ENCODE measurements at places on chromosomes 16 and 17.

GRCh38 chr16:1678500-1679098, 520 bp downstream of the JPT2 start:
- DNase-seq, result no peak

- no peak for DNase-seq
Measured at GRCh38 chr16:12904329-12904671, 2.9 kb downstream of the SHISA9 start.

- no peak for DNase-seq
Measured at GRCh38 chr16:88924834-88925539, 52.0 kb downstream of the CBFA2T3 start.

GRCh38 chr16:85910854-85911247, 11.9 kb downstream of the IRF8 start:
- DNase-seq, result no peak

DNA sequence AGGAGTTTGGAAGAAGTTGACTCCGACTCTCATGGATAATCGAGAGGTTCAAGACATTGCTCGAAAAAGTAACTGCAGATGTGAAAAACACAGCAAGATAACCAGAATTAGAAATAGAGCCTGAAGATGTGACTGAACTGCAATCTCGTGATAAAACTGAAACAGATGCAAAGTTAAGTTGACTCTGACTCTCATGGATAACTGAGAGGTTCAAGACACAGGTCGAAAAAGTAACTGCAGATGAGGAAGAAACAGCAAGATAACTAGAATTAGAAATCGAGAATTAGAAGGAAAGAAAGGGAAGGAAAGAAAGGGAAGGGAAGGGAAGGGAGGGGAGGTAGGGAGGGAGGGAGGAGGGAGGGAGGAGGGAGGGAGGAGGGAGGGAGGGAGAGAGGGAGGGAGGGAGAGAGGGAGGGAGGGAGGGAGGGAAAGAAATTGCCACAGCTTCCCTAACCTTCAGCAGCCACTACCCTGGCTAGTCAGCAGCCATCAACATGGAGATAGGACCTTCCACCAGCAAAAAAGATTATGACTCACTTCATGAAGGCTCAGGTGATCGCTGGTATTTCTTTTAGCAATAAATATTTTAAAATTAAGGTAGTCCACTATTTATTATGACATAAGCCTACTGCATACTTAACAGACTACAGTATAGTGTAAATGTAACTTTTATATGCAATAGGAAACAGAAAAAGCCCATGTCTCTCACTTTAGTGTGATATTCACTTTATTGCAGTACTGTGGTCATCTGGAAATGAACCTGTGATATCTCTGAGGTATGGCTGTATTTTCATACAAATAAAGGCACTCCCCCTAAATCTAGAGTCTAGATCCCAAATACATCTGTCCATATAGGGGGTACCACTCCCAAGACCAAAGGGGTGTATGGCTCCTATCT, 68.3 kb downstream of the KANSL1 start:
- DNase-seq, result no peak

- no peak for DNase-seq
Measured at GRCh38 chr17:77437017-77437416, 296.2 kb downstream of the SEC14L1 start.

DNA sequence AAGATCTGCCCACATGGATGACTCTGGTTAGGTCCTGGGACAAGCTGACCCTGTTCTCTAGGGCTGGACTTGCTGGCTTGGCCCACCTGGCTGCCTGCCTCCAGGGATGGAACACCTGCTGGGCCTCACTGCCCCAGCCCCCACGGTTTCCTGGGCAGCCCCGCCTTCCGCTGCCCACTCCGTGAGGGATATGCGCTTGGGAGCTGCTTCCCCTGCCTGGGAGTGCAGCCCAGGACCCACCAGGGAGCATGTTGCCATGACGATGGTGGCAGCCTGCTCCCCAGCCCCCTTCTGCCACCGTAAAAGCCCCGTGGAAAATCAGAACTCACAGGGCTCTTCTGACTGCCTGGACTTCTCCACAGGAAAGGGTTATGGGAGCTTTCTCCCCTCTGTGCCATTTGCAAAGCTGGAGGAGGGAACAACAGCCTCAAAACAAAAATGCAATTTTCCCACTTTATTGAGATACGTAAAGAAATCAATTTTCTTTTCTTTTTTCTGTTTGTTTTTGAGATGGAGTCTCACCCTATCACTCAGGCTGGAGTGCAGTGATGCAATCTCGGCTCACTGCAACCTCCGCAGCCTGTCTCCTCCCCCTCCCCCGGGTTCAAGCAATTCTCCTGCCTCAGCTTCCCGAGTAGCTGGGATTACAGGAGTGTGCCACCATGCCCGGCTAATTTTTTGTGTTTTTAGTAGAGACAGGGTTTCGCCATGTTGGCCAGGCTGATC, 18.0 kb upstream of the GAS7 start:
- no peak for DNase-seq

GRCh38 chr16:4114257-4115208, 1.7 kb downstream of the ADCY9 start:
- no peak for DNase-seq

- no peak for DNase-seq
Measured at GRCh38 chr16:80515374-80515773, 25.4 kb upstream of the DYNLRB2 start.

- DNase-seq, result no peak
Measured at GRCh38 chr16:83946154-83946780, 6.8 kb upstream of the OSGIN1 start.

DNA sequence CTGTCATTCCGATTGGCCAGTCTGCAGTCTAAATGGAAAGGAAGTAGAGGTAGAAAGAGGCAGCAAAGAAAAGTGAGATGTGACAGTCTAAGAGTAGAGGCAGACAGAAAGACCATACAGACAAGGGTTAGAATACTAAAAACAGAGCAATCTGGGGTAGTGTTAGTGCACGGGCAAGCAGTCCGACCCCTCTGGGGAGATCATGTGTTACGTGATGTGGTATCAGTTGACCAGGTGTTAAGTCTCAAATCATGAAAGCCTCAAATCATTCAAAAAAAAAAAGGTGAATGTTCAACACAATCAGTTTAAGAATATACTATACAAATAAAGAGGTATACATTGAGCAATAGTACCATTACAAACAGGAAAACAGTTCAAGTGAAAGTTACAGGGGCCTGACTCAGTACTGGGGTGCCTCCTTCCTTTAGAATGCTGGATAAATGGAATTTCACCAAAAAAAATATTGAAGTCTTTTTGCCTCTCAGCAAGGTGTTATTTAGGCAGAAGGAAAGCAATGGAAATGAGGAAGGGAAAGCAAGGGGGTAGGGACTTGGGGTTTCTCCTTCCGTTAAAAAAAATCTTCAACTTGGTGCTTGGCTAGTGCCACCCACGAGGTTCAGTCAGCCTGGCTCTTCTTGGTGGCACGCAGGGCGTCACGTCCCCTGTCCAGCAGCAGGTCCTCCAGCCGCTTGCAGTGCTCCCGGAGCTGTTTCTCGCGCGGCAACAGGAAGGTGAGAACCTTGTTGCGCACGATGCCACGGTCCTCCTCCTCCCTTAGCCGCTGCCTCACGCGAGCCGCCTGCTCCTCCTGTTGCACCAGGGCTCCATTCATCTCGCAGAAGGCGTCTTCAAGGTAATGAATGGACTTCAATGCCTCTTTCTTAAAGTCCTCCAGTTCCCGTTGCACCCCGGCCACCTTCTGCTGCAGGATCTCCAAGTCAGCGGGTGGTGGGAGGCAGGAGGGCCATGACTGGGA, 616 bp downstream of the CCDC182 start:
- no peak for DNase-seq

DNA sequence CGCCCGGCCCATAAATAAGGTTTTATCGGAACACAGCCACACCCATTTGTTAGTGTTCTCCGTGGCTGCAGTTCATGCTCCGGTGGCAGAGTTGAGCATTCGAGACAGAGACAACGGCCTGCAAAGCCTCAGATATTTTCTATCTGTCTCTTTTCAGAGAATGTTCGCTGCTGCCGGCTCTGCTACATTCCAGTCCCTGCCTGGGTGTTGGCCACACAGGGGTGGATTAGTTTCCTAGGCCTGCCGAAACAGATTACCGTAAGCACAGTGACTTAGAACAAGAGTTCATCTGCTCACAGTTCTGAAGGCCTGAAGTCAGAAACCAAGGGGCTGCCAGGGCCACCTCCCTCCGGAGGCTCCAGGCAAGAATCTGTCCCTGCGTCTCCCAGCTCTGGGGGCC, 19.1 kb upstream of the GSG1L start:
- no peak for DNase-seq

GRCh38 chr17:13544292-13544691, 57.4 kb downstream of the HS3ST3A1 start:
- no peak for DNase-seq

DNA sequence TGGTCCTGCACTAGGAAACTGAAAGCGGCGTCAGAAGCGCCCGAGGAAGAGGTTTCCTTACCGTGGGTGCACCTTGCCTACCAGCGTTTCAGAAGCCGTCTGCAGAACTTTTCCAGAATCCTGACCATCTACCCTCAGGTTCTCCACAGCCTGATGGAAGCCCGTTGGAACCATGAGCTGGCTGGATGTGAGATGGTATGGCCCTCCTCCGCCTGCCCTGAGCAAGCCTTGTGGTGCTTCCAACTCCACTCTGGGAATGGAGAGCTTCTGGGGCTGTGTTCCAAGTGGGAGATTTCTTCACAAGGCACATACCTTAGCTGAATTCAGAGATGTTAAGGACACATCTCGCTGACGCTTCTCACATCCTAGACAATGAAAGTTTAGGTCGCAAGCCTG, 51.8 kb upstream of the ENDOV start:
- no peak for DNase-seq

DNA sequence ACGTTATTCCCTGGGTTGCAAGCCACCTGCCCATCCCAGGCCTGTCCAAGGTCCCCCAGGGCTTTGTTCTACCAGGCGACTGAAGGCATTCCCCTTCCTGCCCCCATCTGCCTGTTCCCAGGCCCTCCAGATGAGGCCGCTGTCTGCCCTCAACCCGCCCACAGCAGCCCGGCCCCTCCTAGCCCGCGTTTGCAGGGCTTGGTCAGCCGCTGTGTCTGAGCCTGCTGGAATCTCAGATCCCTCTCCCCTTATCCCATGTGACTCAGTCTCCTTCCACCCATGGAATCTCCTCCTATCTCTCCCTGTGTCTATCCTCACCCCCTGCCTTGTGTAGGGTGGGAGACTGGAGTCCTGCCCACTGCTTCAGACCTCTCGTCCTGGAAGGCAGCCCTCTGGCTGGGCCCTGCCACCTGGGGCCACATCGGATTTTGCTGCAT, 186.0 kb upstream of the TNRC6C start:
- peak; percentile 38 for DNase-seq

DNA sequence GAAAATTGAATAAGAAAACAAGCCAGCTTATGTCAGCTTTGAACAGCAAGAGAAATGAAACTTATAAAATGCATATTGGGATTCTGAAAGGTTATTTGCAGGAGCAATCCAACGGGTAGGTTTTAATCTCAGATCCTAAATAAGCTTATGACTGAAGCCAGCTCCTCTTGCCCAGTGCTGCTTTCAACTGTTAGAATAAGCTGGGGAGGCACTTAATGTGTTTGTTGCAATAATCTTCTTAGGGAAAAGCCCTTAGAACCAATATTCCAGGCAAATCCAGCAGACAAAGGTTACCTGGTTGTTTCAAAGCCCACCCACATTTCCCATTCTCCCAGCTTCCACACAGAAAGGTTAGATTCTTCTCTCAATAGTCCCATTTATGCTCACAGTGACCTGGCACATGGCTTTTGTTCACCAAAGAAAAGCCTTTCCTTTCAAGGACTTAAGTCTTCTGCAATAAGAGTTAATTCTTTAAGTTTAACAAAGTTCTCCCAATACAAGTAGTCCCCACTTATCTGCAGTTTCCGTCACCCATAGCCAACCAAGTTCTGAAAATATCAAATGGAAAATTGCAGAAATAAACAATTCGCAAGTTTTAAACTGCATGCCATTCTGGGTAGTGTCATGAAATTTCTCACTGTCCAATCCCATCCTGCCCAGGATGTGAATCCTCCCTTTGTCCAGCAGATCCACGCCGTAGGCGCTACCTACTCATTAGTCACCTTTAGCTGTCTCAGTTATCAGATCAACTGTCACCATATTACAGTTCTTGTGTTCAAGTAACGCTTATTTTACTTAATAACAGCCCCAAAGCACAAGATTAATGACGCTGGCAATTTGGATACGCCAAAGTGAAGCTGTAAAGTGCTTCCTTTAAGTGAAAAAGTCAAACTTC, 5.9 kb downstream of the TEX2 start:
- DNase-seq, result no peak

DNA sequence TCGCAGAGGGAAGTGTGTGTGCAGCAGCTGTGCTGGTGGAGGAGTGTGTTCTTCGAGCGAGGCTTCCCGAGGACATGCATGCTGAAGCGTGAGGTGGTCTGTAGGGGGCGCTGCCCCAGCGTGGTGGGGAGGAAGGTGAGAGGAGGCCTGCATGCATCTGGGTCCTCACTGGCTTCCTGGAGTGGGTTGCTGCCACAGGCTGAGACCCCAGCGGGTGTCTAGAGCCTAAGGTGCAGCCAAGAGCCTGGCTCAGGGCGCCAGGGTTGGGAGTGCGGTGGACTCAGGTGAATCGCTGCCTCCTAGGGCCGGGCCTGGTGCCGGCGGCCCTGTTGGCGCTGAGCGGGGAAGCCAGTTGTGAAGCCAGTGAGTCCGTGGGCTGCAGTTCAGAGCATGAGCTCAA, 7.5 kb upstream of the HSD3B7 start:
- DNase-seq, result no peak

GRCh38 chr16:79816081-79816497, 215.6 kb upstream of the MAF start:
- no peak for DNase-seq

- DNase-seq, result no peak
Measured at GRCh38 chr16:8727857-8728618, 53.6 kb downstream of the ABAT start.

GRCh38 chr17:58200024-58200633, 7.6 kb downstream of the EPX start:
- DNase-seq, result peak; percentile 49

DNA sequence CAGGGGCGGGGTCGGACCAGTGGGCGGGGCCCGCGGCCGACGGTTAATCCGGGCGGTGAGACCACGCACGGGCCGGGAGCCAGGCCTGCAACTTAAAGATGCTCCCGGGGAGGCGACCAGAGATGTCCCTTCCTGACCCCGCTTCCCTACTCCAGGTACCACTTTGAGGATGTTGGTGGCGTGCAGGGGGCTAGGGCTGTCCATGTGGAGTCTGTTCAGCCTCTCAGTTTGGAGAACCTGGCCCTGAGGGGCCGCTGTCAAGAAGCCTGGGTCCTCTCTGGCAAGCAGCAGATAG, 580 bp downstream of the RANGRF start:
- no peak for DNase-seq

- peak; percentile 66 for DNase-seq
Measured at GRCh38 chr17:77429969-77430752, 289.4 kb downstream of the SEC14L1 start.

- no peak for DNase-seq
Measured at GRCh38 chr17:6546069-6546718, 10.2 kb downstream of the PITPNM3 start.

- DNase-seq, result no peak
Measured at GRCh38 chr16:22736791-22737190, 77.2 kb upstream of the HS3ST2 start.

- no peak for DNase-seq
Measured at GRCh38 chr17:38451840-38452529, 23.7 kb downstream of the ARHGAP23 start.

- DNase-seq, result no peak
Measured at GRCh38 chr17:82860606-82861392, 21.0 kb upstream of the ZNF750 start.

Data from GM06990 (cell line).